ENCODE measurements at places on chromosomes 6 and 20.

GRCh38 chr20:31605031-31605901 is at the start of gene ID1:
Gene ID1, plus strand, starts transcription at chr20:31605289. Its CDS starts 99 bp downstream, at chr20:31605388.
- peak; percentile 82 for DNase-seq

- DNase-seq = no peak
These were observed 748 bp downstream of the UBE2J1 start for GRCh38 chr6:89351671-89352277.

- DNase-seq = no peak
These were observed 4.7 kb downstream of the OTOR start for GRCh38 chr20:16752901-16753300.

- no peak for DNase-seq
These were observed 5.0 kb downstream of the UST start for GRCh38 chr6:148751793-148752170.

DNA sequence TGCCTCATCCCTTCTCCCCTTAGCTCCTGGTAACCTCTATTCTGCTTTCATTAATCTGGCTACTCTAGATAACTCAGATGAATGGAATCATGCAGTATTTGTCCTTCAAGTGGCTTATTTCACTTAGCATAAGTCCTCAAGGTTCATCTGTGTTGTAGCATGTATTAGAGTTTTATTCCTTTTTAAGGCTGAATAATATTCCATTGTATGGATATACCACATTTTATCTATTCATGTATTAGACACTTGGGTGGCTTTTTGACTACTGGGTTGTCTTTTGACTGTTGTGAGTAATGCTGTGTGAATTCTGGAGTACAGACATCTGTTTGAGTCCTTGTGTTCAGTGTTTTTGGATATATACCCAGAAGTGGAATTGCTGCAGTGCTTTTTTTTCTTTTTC is 58.4 kb downstream of the PHF20 start:
- no peak for DNase-seq

GRCh38 chr6:146289816-146290588 is 253.6 kb upstream of the RAB32 start:
- no peak for DNase-seq

GRCh38 chr6:169589293-169589692 is 112.5 kb downstream of the WDR27 start:
- no peak for DNase-seq

GRCh38 chr6:14863902-14864850 is 381.7 kb upstream of the JARID2 start:
- no peak for DNase-seq

- DNase-seq = no peak
These were observed 46.5 kb downstream of the STK4 start for GRCh38 chr20:45012682-45013302.

- no peak for DNase-seq
These were observed 111.6 kb upstream of the PLN start for GRCh38 chr6:118436482-118436881.

DNA sequence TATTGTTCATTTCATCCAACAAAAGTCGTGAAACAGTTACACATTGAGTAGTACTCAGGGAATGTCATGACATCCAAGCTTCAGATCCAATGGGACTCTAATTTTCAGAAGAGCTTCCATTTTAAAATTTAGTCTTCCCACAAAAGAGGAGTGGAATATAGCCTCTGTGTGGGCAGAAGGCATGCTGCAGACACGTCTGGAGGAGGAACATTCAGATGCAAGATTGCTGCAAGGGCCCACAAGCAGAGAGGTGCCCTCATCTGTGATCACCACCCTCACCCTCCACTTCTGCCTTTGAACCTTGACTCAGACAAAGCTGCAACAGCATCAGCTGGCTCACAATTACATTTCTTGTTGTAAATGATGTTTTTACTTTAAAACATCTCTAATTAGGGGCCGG is 29.9 kb downstream of the NRN1 start:
- no peak for DNase-seq

DNA sequence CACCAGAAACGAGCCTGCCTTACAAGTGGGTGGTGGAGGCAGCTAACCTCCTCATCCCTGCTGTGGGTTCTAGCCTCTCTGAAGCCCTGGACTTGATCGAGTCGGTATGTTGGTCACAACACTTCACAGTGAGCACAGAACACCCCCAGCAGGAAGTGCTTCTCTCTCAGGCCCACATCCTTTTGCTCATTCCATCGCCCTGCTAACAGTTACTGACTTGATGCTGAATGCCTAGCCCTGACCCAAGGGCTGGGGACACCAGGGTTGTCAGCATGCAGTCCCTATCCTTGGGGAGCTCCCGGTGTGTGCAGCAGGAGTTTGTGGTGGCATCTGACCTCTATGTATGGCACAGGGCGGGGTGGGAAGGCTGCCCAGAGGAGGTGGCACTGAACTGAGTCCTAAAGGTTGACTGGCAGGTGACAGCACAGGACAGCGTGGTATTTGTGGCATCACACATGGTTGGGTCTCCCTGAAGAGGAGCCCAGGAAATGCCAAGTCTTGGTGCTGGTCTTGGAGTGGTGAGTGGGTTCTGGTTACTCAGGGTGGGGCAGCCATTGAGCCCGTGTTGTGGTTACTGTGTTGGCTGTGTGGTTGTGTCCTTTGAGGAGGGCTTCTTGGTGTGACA is 26.7 kb downstream of the GTSF1L start:
- DNase-seq = no peak

GRCh38 chr20:11516448-11516847 is 401.2 kb upstream of the BTBD3 start:
- DNase-seq = no peak

DNA sequence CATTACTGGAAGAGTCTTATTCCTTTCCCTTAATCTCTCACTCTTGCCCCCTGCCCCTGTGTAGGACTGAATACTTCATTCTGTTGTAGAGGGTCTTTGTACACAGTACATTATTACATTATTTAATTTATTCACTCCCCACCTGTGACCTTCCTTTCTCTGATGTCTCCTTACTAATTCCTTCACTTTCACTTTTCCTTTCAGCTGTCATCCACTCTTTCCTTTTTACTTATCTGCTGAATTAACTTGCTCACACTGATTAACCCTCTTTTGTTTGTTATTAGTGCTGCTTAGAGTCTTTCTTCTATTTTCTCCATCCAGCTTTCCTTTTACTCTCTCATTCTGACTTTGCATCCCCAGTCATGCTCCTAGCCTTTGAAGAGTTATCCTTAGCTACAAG is 6.5 kb upstream of the PGBD1 start:
- no peak for DNase-seq

- DNase-seq = no peak
These were observed 296.6 kb upstream of the MANEA start for GRCh38 chr6:95280686-95281273.

DNA sequence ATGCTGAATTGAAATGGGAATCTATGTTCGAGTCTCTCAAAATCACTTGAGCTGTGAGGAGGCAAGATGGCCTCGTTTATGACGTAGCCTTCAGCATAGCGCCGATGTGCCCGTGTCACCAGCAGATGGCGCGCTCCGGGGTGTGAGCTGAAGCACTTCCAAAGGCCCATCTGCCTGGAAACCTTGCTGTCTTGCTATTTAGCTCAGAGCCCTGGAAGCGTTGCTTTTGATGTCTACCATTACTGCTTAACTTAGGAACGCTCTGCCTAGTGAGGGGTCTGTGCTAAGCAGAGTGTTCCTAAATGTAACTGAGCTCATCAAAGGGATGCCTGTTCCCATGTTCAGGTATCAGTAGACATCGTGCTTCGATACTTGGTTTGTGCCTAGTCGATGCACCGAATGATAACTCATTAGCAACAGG is 67.7 kb downstream of the SYCP2L start:
- peak; percentile 11 for DNase-seq

DNA sequence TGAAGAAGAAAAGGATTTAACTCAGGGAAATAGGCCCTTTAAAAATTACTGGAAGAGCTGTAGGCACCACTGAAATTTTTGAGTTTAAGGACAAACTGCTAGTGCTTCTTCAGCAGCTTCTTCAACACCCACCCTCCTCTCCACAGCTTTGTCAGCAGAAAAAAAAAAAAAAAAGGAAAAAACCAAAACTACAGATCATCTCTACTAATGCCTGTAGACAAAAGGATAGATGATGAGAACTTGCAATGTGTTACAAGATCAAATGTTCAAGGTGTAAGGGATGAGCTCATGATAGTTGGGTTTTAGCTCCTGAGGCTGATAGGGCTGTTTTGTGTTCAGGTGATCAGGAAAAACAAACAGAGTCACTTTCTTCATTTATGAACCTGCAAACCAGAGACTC is 55.2 kb upstream of the PREP start:
- DNase-seq = no peak

DNA sequence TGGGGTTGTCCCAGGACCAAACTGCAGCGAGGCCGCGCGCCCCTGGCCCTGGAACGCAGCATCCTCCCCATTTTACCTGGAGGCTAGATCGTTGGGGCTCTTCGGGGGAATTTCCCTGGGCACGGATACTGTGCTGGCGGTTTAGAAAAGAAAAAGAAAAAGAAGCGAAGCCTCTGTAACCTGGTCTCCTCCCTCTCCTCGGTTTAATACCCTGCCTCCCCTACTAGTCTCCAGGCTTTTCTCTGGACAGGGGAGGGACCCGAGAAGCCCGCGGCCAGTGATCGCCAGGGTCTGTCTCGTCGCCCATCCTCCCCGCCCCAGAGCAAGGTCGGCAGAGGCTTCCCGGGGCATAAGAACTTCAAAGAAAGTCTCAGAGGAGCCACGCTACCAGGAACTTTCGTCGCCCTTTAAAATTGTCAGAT is 6.1 kb upstream of the LAMP5 start:
- DNase-seq = no peak

DNA sequence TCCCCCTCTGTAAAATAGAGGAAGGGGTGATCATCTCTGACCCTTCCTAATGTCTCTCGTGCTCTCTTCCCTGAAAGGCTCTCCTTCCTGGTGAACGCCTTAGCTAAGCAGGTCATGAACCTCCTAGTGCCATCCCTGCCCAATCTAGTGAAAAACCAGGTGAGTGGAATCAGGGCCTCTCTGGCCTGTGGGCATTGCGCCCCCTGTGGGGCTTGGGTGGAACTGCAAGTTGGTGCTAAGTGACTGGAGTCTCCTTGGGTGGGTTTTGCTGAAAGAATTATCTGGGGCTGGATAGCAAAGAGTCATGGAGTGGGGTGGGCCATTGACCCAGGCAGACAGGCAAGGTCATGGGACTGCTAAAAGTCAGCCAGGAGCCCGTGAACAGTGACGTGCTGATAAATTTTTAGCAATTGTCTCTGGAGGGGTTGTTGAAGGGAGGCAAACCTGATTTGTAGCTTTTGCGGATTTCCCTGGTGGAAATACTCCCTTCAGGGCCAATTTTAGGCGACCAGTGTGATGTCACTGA is 8.9 kb downstream of the BPIFB1 start:
- peak; percentile 43 for DNase-seq

- no peak for DNase-seq
These were observed 60.6 kb upstream of the RIN2 start for GRCh38 chr20:19697415-19697814.

GRCh38 chr6:110628330-110628729 is 151.9 kb upstream of the SLC22A16 start:
- no peak for DNase-seq

- DNase-seq = no peak
These were observed 16.8 kb downstream of the LINC00237 start for GRCh38 chr20:21089391-21089790.

DNA sequence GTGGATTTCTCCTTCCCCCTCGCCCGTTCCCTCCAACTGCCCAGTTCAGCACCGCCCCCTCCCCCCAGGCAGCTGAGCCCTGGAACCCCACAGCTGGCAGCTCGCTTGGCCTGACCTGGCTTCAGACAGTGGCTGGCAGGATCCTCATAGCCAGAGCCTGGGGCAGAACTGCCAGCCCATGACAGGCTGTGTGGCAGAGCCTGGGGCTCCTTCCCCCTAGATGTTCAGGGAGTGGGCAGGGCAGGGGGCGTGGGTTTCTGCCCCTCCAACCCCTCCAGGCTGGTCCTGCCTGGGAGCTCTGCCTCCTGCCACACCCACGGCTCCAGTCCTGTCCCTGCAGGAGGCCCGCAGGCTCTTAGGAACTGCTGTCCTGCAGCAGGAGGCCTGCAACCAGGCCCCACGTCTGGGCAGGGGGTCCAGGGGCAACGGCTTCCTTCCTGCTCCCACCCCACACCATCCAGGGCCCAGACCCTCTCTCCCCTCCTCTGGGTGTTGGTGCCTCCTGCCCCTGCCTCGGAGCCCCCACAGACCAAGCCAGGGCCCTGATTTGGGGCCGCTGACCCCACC is 9.6 kb upstream of the KCNQ2 start:
- DNase-seq = no peak

GRCh38 chr20:22757424-22758183 is 173.2 kb upstream of the FOXA2 start:
- no peak for DNase-seq

GRCh38 chr20:52469128-52469527 is 277.5 kb upstream of the ZFP64 start:
- DNase-seq = no peak
